Heart right ventricle (tissue), 16 donors: ENCODE measurements at places on chromosomes 2 and 18. TPM values are rescaled to one million over a fixed set of nuclear protein-coding genes. Genes with fewer than 3 reads are reported as not detected.

The RESP18 gene
- total RNA-seq, result not detected

The SERPINB12 gene
- not detected for total RNA-seq

The SPR gene
- total RNA-seq, result 34.5 TPM

The FSHR gene
- total RNA-seq, result 0.21 TPM

The ATOH8 gene
- 14.5 TPM for total RNA-seq

The ZDBF2 gene
- total RNA-seq, result 11.5 TPM

The CHCHD5 gene
- 24.6 TPM for total RNA-seq

DNA sequence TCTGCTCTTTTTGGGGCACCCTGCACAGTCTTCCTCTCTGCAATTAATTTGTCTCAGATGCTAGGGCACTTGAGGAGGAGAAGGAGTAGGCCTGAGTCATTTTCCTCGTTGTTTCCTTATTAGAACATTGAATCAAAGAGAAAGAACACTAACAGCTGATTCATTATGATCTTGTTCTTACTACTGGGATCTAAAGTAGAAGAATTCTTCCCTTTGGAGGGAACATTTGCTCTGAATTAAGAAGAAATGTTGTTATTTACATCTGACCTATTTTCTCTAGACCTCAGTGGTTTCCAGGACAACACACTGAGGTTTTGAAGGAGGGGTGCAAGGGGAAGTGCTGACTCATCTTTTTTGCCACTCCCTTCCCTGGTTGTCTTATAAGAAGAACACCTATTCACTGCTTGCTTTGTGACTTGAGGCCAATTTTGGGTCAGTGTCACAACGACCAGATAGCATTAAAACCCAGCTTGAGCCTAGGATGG is 24.3 kb upstream of the STAT1 start:
- no peak for DNase-seq

GRCh38 chr18:41501848-41502247 is 453.2 kb upstream of the PIK3C3 start:
- DNase-seq, result no peak

DNA sequence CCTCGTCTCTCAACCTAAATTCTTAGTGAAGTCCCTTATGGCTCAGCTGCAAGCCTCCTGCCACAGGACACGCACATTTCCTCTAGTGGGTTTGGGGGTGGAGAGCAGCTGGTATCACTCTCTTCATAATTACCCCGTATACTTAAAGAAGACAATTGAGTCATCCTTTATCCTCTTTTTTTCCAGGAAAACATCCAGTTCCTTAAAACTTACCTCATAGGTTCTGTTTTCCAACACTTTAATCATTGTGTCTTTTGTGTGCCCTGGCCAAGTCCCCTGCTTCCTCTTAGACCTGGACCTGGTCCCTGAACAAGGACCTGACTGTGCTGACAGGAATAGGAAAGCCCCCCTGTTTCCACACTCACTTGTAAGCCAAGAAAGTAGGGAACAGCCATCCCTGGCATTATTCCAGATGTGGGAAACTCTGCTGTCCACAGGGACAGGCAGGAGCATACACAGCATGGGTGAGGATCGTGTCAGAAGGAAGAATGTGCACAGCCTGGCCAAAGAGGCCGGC is 42.3 kb upstream of the MYO1B start:
- peak; percentile 12 for DNase-seq

DNA sequence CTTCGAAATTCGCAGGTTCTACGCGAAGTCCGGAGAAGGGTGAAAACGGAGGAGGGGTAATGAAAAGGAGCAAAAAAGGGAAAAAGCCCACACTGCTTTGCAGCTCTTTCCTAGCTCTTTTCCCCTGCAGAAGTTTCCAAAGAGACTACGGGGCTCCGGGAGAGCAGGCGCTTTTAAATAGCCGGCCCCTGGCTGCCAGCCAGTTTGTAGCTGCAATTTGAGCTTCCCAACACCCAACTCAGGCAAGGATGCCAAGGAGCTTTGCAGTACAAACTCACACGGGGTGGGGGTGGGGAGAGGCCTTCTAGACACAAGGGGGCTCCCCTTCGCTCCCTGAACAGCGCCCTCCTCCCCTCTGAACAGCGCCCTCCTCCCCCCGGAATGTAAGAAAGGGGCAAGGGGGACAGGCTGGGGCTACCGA is at the start of gene IGFBP5:
IGFBP5 (minus strand) TSS at position 149 of the 421 bp plus-strand sequence. CDS start 774 bp downstream, outside the sequence.
- peak; percentile 91 for DNase-seq

DNA sequence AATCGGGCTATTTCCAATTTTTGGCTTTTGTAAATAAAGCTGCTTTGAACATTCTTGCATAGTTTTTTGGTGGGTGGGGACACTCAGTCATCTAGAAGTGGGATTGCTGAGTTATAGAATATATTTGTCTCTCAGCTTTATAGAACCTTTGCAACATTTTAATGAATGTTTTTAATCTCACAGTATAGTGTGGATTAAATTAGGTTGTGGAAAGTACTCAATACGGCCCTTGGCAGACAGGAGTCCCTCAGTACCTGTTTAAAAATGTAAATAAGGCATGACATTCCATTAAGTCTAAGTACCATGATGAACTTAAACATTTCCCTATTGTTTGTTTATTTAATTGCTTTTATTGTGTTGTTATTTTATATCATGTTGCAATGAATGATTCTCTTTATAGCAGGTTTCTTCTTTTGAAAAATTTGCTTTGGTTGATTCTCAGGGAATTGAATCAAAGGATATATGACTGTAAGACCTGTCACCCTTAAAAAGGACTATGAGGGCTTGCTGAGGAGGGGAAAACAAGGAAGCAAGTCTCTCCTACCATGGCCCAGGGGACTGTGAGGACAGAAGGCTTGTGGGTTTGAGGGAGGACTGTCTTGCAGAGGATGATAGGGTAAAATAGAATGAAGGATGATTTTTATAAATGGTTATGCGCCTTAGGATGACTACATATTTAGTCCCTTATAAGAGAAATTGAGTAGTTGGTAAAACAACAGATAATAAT is 165.1 kb downstream of the RPIA start:
- DNase-seq, result no peak

DNA sequence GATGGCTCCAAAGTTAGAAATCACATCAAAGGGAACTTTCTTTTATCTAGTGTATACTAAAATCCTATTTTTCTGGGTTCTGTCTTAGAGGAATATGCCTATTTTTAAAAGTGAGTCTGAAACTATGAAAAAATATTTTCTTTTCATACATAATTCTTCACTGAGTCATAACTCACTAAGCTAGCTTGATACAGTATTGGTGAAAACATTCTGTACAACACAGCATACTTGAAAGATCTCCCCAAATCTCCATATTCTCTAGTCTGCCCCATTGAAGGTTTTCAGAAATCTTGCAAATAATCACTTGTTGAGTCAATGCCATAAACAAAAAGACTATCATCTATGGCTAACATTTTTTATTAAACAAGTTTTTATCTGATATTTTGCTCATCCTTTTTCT is 44.5 kb downstream of the COL3A1 start:
- no peak for DNase-seq

DNA sequence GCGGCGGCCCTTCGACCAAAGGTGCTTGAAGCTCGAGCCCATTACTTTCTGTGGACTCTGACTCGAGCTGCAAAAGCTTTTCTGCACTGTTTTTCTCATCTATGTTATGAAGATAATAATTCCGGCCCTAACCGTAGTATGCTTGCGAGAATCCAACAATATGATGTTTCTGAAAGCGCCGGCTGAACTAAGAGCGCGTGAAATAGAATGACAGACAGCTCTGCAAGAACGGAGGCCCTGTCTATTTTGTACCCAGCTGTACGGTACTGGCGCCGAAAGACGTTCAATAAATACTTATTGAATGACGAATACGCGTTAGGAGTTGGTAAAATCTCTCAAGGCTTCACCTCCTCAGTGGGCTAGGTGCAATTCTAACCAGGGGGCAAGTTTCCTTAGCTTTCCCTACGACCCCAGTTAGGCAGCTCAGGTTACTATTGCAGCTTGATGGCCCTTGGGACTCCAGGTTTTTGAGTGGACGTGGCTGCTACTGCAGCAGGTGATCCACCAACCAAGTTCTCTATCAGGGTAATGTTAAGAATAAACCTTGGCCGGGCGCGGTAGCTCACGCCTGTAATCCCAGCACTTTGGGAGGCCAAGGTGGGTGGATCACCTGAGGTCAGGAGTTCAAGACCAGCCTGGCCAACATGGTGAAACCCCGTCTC is 570 bp downstream of the SCRN3 start:
- DNase-seq, result no peak

GRCh38 chr2:217844696-217845095 is 158.1 kb downstream of the TNS1 start:
- no peak for DNase-seq

GRCh38 chr2:110755491-110756078 is 23.2 kb downstream of the ACOXL start:
- no peak for DNase-seq

- DNase-seq, result no peak
Measured at GRCh38 chr2:208990716-208991115, 433.1 kb upstream of the MAP2 start.

DNA sequence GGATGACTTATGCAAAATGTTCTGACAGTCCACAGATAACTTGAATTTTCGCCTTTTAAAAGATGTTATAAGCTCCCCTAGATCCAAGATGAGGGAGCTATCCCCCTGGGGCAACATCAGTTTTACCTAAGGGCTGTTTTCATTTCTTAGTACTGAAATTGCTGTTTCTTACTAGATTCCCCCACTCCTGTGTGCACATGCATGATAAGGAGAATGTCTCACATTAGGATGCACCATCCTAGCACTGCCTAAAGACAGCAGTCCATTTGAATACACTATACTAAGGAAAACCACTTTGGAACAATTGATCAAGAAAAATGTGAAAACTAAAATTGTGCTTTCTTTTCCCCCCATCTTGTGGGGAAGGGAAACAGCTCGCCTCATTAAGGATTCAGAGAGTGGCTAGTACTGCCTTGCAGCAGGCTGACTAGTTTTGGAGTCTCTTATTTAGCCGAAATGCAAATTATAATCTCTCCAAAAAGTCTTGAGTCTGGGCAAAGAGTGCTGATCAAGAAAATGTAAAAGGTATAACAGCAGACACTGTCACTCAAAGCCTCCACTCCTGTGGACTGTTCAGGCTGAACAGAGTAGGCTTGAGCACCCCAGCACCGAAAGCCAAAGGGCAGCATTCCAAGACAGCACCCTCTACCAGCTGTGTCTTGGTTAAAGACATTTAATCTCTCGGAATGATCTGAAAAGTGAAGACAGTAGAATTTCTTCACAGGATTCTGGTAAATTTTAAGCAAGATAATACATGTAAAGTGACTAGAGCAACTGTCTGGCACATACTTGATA is 65.0 kb downstream of the ZNF385B start:
- DNase-seq, result no peak

- no peak for DNase-seq
Measured at GRCh38 chr2:43047187-43047780, 179.1 kb downstream of the ZFP36L2 start.

- no peak for DNase-seq
Measured at GRCh38 chr2:176391148-176391419, 121.8 kb downstream of the MTX2 start.

GRCh38 chr2:226131299-226131784 is 668.3 kb downstream of the IRS1 start:
- peak; percentile 24 for DNase-seq

GRCh38 chr2:17515652-17516051 is 2.6 kb downstream of the RAD51AP2 start:
- DNase-seq, result no peak

DNA sequence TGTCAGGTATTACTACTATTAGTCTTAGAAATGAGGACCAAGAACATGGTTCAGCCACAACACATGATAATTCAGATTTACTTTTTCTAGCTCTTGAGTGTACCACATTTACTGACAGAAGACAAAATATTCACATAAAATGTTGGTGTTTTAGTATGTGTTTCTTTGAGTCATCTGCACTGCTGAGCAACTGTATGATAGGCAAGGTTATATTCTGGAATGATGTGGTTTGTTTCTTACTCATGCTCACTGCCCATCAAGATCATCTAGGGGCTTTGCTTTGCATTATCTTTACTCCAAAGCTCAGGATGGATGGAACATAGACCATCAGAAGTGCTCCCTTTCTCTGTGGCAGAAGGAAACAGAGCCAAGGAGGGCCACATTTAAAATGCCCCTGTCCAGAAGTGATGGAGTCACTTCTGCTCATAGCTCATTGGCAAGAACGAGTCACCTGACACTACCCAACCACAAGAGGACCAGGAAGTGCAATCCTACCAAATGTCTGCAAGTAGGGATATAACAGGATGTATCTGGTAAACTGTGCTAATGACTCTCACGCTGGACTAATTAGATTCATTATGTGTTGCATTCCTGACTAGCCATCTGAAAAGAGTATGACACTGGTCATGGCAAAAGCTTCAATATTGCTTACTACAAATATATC is 81.5 kb downstream of the DIS3L2 start:
- no peak for DNase-seq

GRCh38 chr2:66565291-66565690 is 130.4 kb downstream of the MEIS1 start:
- no peak for DNase-seq

- DNase-seq, result no peak
Measured at GRCh38 chr18:60021556-60021955, 121.8 kb downstream of the PMAIP1 start.

- DNase-seq, result peak; percentile 9
Measured at GRCh38 chr2:18178736-18179349, 300.4 kb downstream of the KCNS3 start.

DNA sequence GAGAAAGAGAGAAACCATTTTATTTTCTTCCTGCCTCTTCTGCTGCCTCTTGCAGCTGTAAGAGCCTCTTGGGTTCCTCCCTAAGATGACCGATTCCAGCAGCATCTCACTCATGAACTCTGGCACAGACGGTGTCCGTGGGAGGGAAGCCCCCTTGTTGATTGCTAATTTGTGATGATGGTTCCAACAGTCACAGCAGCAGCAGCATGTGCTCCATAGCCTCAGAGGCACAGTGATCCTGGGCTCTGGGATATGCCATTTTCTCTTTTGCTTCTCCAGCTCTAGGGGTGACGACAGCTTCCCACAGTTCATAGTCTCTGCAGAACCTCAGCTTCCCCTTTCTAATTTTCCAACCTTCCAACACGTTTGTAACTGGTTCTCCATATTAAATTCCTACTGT is 324.2 kb upstream of the HS6ST1 start:
- no peak for DNase-seq

DNA sequence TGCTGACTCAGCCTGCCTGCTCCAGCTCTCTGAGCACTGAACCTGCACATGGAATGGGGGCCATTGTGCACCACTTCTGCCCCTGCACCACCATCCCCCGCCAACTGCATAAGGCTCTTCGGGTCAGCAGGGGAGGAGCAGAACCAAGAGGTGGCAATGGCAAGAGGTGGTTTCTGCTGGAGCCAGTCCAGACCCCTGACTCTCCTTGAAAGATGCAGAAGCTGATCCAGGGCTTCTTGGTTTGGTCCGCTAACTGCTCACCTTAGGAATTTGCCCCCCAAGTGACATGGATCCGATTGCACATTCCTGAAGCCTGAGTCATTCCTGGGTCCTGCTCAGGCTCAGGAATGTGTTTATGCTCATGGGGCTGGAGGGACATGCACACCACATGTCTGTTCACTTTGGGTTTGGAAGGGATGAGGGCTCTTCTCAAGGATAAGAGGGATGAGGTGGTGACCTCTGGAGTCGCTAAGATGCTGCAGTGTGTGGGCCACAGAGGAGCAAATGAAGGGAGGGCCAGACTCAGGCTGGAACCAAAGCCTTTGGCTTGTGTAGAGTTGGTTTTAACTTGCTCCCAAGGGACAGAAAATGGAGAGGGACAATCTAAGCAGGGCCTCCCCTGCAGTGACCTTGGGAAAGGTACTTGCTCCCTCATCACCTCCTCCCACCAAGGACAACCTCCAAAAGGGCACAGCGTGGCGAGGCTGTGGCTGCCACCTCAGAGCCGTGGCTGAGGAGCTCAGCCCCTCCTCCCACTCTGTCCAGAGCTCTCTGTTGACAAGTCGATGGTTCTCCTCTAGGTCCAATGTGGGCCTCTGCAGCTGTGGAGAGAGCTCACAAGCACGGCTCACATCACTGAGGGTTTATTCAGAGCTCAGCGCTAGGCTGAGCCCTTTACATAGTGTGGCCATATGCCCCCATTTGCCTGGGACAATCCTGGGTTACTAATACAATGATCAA is 66.2 kb downstream of the HS1BP3 start:
- DNase-seq, result peak; percentile 16
